ENCODE measurements at places on chromosomes 5 and 9.

DNA sequence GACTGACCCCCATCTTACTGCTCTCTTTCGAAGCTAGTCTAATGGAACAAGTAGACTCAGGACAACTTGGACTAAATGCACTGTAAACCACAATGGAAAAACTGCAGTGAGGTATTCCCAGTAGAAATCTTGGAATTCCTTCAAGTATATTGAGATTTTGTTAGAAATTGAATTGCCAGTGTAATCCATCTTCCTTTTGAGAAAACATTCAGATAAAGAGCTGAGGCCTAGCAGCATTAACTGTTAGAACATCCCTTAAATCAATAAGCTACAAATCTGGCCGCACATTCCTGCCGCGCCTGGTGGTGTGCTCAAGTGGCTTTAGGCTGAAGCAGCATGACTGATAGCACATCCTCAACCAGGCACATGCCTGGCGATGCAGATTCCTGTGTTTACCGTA, 29.3 kb downstream of the PPIC start:
- DNase-seq, result no peak

- no peak for DNase-seq
These were observed 67.0 kb downstream of the CAST start for GRCh38 chr5:96729156-96729555.

GRCh38 chr9:3398232-3398648, 127.6 kb downstream of the RFX3 start:
- no peak for DNase-seq

DNA sequence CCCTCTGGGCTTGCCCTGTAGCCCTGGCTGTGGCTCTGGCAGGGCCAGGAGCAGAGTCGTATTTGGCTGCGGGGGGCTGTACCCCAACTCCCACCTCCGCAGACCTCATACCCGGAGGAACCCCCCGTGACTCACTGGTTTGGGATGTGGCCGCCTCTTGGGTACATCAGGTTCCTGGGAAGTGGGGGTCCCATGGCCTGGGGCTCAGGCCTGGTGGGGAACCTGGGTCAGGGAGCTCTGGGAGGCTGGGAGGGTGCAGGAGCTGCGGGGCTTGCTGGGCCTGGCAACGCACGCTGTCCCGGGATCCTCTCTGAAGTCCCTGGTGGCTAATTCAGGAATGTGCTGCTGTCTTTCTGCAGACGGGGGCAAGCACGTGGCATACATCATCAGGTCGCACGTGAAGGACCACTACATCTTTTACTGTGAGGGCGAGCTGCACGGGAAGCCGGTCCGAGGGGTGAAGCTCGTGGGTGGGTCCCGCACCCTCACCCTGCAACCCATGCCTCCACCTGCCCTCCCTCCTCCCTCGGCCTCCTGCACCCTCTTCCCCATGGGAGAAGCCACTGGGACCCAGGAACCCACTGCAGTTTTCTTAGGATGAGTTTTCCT, 2.4 kb downstream of the LCN1 start:
- no peak for DNase-seq

DNA sequence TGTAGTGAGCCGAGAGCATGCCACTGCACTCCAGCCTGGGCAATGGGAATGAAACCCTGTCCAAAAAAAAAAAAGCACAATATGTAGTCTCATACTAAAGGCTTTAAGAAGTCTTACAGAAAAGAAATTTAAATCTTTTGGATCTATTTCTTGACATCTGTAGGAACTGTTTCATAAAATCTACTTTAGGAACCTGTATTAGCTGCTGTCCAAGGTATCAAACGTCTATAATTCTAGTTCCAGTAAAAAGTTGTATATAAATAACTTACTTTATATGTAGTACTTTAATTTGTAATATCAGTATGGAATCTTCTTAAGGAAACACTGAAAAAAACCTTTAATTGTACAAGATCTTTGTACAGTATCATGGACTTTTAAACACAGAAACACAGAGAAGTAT, 106.8 kb upstream of the RASGRF2 start:
- DNase-seq, result no peak

- no peak for DNase-seq
These were observed 184.5 kb downstream of the RGS3 start for GRCh38 chr9:113648048-113648447.

- DNase-seq, result no peak
These were observed 147.9 kb downstream of the MSX2 start for GRCh38 chr5:174872271-174872670.

- DNase-seq, result no peak
These were observed 238.9 kb downstream of the NR3C1 start for GRCh38 chr5:143164557-143164956.

GRCh38 chr5:77329664-77330430, 119.4 kb downstream of the PDE8B start:
- no peak for DNase-seq
